Immature natural killer cell (primary cell): ENCODE measurements at places on chromosomes 5 and 9.

DNA sequence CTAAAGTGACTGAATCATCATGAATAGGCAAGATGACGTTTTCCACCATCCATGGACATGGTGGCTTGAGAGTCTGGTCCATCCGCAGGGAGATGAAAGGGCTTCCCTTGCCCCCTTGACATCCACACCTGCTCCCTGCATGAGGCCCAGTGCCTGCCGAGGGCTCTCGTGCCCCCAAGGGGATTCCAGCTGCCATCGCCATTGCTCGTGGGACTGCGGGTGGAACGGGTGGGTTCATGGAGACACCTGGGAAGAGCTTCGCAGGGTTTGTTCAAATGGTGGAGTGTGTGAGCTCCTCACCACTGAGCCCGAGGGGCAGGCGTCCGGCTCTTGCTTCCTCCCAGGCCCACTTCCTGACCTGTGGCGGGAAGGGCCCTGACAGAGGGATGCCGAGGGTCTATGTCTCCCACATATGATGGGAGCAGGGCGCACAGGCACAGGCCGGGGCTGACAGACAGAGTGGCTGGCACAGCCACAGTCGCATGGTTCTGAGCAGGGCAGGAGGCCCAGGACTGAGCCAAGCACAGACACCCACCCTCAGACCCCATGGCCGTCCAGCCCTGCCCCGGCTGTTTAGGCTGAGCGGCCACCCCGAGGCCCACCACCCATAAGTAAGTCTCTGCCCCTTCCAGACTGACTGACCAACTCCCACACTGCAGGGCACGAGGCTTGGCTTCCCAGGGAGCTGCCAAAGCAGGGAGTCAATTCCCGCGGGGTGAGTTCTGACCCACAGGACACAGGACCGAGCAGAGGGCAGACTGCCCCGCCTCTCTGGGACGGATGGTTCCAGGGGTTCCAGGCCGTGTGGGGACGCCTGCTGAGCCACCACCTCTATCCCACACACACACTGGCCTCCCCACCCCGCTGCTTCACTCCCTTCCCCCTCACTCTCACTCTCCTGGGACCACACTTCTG is 70.0 kb upstream of the PPP1R26 start:
- DNase-seq, result no peak

GRCh38 chr5:160071516-160071915 is 47.7 kb downstream of the PWWP2A start:
- no peak for DNase-seq

DNA sequence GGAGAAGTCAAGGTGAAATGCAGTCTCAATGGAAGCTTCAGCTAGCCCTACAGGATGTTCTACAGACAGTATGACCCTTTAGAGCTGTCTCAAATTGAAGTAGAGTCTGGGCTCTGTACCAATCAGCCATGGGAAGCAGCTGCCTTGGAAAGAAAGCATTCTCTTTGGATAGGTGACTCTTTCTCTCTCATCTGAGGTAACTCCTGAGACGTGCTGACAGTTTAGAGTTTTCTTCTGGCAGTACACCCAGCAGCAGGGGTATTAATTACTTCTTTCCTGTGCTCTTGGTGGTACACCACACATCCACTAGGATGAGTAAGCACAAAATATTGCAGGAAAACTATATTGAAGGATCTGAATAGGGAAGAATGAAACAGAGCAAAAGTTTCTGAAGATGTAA is 329.6 kb upstream of the RGMB start:
- DNase-seq, result no peak

DNA sequence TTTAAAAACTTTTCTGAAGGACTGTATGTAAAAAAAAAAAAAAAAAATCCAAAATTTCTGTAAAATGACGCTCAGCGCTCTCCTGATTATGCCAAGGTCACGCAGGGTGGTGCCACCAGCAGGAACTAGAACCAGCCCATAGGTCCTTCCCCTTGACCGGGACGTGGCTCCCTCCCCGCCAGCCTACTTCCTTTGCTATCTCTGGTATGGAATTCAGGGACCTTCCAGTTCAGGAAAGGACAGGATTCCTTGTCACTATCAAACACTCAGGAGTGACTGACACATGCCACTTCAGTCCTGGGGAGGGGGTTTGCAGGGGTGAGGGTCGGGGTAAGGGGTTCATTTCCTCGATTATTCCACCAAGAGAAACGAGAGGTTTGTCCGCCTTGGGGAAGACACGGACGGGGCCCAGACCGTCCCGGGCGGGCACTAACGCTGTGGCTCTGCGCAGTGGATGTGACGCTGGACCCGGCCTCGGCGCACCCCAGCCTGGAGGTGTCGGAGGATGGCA is 18.8 kb downstream of the BTNL9 start:
- no peak for DNase-seq

DNA sequence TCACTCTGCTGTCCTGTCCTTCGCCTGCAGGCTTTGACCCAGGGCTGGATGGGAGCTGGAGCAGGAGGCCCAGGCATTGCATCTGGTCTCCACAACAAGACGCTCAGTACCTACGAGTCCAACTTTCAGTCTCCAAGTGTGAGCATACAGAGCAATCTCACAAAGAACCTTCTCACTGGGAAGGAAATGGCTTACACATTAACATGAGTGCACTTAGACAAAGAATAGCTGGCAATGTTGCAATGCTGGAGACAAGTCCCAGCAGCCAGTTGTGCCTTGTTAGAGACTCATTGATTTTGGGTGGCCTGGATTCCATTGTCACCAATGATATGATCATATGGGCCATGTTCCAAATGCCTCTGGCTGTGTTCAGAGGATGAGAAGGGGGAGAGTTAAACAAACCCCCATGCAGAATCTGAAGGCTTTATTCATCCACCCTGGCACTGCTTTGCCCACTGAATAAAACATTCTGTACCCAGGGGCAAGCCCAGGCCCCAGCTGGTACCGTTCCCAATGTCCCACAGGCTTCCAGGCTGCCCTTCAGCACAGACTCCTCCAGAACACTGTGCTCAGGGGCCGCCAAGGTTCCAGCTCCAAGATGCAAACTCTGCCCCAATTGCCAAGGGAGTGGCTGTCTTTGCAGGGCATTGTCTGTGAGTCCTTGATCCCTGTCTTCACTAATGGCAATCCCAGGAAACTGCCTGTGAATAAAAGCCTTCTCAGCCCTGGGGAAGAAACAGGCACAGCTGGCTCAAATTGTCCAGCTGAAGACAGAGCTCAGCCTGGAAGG is 185.5 kb downstream of the HSD17B3 start:
- DNase-seq, result no peak

DNA sequence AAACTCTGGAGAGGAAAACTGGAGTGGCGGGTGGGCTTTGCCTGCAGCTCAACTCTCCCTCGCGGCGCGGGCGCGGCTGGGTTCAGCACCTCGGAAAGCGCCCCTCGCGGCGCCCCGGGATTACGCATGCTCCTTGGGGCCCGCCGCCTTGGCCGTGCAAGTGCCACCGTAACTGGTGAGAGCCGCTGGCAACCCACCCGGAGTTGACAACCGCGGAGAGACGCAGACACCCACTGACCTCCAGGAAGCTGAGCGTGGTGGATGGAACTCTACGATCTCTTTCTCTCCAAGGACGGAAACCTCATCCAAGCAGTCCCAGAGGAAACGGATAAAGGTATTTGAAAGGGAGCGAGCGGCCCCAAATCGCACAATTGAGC is 194 bp upstream of the RXFP3 start:
- peak; percentile 18 for DNase-seq

DNA sequence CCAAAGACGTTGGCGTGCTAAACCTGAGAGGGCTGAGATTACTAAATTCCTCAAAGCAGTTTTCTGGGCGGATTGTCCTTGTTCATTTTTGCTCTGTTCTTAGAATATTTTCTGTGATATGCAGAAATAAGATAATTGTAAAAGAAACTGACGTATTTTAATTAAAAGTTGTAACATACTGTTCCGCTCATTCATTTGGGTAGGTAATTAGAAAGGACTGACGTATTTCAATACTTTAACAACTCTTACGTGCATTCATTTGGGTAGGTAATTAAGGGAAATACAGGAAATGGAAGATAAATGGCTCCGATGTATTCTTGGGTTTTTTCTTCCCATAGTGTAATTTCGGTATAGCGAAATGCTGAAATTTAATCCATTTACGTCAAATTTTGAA is 1.1 kb downstream of the OSTF1 start:
- no peak for DNase-seq

DNA sequence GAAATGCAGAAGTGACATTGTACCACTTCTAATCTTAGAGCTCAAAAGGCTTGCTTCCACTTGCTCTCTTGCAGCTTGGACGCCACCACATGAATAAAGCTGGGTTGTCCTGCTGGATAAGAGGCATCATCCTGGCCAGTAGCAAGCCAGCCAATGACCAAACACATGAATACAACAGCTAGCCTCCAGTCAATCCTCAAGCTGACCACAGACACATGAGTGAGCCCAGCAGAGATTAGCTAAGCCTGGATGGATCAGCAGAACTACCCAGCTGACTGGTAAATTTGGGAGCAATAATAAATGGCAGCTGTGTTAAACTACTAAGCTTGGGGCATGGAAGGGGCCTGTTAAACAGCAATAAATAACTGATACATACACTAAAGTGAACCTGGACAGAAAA is 121.1 kb upstream of the SLC12A2 start:
- no peak for DNase-seq

GRCh38 chr9:69299826-69300225 is 25.2 kb upstream of the ENTREP1 start:
- no peak for DNase-seq

- no peak for DNase-seq
These were observed 1.2 kb downstream of the AK8 start for GRCh38 chr9:132876849-132877248.

- DNase-seq, result no peak
These were observed 3.5 kb upstream of the NEK6 start for GRCh38 chr9:124254261-124254682.

DNA sequence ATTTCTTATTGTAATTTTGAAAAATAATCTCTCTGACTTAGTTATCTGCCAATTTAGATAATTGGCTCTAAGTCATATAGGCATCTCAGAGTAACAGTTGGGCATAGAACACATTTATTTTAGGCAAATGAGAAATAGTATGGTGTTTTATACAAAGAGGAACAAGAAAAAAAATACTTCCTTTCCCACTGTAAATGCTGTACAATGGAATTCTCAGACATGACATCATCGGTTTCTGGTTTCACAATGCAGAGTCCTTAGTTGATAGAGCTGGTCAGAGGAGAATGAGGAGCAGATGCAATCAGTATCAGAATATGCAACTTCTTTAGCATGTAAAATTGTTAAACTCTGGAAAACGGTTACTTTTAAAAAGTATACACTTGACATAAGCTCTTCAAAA is 49.4 kb downstream of the PLK2 start:
- no peak for DNase-seq

GRCh38 chr9:89309608-89310474 is 1.2 kb upstream of the CKS2 start:
- no peak for DNase-seq

DNA sequence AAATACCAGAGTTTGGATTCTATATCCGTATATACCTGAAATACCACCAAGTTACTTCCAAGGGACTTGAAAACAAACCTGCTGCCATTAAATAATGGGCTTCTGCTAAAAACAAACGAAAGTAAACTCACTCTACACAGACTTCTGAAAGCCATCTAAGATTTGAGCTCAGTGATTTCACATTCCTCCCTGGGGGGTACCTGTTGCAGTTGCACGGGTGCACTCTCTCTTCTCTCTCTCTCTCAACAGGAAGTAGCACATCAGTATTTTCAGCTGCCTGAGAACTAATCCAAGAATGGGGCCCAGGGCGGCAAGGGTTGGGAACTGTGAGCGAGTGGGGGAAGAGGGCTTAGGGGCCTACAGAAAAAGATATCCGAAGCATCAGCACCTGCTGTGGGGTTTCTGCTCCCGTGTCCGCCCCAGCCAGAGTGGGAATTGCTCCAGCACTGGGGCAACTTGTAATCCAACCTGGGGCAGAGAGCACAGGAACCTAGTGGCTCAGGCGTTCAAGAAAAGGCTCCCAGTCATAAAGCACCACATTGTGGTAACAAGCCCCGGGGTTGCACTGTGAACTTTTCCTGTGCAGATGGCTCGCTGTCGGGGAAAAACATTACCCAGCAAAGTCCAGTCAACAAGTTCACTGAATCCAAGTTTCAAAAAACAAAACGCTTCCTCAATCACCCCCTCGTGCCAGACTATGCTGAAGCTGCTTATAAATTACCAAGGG is 99.8 kb downstream of the EFNA5 start:
- DNase-seq, result peak; percentile 46

GRCh38 chr5:93385655-93386054 is 195.4 kb downstream of the NR2F1-AS1 start:
- no peak for DNase-seq

DNA sequence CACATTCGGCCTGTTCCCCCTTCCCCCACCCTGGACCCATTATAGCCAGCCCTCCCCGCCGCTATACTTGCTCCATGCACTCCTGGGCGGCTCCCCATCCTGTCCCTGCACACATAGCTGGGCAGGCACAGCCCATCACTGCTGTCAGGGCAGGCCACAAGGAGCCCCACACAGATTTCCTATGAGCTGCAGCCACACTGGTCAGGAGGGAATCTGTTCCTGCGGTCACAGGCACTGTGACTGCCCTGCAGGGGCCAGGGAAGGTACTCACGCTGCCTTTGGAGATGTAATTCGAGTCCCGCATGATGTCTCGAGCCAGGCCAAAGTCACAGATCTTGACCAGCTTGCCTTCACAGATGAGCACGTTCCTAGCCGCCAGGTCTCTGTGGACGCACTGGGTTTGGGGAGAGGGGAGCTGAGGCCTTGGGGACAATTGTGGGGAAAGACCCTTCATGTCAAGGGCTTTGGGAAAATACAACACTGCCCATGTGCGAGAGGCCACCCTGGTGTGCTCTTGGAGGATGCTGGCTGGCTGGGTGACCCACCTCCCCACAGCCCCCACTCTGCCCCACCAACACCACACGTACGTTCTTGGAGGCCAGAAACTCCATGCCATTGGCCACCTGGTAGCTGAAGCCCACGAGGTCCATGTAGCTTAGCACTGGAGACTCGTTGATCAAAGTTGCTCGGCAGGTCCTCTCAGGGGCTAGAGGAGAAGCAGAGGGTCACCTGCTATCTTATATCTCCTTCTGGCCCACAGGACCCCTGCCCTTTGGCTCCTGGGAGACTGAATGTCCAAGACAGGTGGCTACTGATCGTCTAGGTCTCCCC is 34.5 kb upstream of the CSF1R start:
- no peak for DNase-seq

DNA sequence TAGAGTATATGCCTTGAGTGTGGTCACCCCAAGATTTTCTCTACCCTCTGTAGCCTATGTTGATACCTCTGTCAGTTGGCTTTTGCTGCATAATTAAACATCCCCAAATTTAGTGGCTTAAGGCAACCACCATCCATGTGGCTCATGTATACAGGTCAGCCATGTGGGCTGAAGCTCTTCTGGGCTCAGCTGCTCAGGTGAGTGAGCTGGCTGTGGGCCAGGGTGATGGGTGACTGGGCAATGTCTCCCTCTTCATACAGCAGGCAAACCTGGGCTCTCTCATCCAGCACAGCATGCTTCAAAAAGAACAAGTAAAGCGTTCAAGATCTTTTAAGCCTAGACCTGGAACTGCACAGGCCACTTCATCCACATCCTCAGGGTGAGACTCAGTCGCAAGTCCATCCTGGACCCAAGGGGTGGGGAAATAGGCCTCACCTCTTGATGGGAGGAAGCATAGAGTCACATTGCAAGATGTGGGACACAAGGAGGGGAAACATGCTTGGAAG is 188.2 kb upstream of the TAS2R1 start:
- no peak for DNase-seq
